ENCODE measurements at places on chromosomes 1 and 21. TPM values are rescaled to one million over a fixed set of nuclear protein-coding genes. Genes with fewer than 3 reads are reported as not detected.

Gene C1orf94
- 68.8 TPM for polyA plus RNA-seq

Gene OR2L3
- polyA plus RNA-seq = not detected

Gene CACNA1S
- polyA plus RNA-seq = 0.87 TPM

Gene HENMT1
- 126 TPM for polyA plus RNA-seq

Data from testis (tissue), 5 donors.